ENCODE measurements at places on chromosomes 5 and 9.

- peak; percentile 92 for DNase-seq
Measured at GRCh38 chr9:36149197-36149596, 12.7 kb downstream of the GLIPR2 start.

DNA sequence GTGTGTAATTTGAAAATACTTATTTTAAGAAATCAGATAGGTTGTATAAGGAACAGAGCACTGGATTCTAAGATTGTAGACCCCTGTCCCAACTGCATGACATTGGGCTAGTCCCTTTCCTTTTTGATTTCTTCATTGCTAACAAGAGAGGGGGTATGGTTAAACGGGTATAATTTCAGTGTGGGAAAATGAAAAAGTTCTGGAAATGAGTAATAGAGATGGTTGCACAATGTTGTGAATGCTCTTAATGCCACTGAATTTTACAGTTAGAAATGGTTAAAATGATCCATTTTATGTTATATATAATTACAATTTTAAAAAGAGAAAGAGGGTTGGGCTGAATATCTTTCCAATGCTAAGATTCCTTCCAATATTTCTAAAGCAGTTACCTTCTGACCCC is 103.3 kb upstream of the LHFPL2 start:
- DNase-seq: no peak

- no peak for DNase-seq
Measured at GRCh38 chr5:18652404-18653215, 1018.4 kb downstream of the TAF11L14 start.

- no peak for DNase-seq
Measured at GRCh38 chr9:134287591-134288491, 38.4 kb upstream of the RXRA start.

DNA sequence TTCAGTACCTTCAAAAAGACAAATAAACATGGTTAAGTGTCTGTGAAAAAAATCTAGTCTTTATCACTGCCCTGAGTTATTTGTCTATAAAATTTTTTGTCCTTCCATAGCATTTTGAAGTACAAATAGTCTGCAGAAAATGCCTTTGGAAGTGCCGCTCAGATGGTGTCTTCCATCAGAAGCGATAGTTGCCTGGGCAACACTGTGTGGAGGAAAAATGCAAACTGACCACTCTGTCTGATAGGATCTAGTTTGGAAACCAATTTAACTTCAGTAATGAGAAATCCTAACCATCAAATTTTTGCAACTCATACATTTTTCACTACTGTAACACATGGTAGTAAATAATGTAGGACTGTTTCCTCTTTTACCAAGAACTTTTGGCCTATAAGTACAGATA is 449.9 kb downstream of the PRELID2 start:
- no peak for DNase-seq

- DNase-seq: no peak
Measured at GRCh38 chr9:96084331-96084734, 208.8 kb downstream of the ERCC6L2 start.

- peak; percentile 90 for DNase-seq
Measured at GRCh38 chr9:121213136-121213806, 11.6 kb upstream of the RAB14 start.

- no peak for DNase-seq
Measured at GRCh38 chr5:40675396-40676133, 4.2 kb upstream of the PTGER4 start.

GRCh38 chr9:26975728-26976707 is 19.8 kb downstream of the IFT74 start:
- DNase-seq: peak; percentile 58

DNA sequence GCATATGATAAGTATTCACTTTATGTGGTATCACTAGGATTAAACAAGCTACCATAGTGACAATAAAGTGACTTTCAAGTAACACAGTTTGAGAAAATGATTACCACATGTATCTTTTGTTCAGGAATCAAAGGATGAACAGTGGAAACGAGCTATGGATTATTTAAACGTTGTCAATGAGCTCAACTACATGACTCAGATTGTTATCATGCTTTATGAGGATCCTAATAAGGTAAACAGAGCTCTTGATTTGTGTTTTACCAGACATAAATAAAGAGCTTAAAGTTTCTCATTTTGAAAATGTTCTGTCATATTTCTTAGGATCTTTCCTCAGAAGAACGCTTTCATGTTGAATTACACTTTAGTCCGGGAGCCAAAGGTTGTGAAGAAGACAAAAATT is 57.4 kb downstream of the PPIP5K2 start:
- DNase-seq: no peak

DNA sequence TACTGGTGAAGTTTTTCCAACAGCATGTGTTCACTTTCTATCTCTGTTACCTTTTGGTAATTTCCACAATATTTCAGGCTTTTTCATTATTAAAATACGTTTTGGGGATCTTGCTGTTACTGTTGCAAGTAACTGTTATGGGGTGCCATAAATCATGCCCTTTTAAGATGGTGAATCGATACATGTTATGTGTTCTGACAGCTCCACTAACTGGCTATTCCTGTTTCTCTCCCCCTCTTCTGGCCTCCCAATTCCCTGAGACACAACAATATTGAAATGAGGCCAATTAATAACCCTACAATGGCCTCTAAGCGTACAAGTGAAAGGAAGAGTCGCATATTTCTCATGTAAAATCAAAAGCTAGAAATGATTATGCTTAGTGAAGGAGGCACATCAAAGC is 13.1 kb upstream of the MSH3 start:
- DNase-seq: no peak

DNA sequence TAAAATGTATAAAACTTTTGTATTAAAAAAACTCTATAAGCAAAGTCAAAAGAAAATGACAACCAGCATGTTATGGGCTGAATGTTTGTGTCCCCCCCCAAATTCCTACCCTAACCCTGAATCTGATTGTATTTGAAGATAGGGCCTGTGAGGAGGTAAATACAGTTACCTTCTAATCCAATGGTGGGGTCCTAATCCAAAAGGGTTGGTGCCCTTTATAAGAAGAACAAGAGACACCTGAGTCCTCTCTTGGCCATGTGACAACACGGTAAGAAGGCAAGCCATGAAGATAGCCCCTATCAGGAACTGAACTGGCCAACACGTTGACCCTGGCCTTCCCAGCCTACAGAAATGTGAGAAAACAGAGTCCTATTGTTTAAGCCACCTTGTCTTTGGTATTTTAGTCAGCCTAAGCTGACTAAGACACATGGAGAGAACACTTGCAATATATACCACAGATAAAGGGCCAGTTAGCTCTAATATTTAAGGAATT is 49.7 kb upstream of the AKNA start:
- DNase-seq: no peak

- DNase-seq: peak; percentile 65
Measured at GRCh38 chr5:92518318-92518904, 1062.6 kb downstream of the NR2F1-AS1 start.

GRCh38 chr9:129748249-129748648 is 4.6 kb downstream of the PTGES start:
- DNase-seq: no peak

DNA sequence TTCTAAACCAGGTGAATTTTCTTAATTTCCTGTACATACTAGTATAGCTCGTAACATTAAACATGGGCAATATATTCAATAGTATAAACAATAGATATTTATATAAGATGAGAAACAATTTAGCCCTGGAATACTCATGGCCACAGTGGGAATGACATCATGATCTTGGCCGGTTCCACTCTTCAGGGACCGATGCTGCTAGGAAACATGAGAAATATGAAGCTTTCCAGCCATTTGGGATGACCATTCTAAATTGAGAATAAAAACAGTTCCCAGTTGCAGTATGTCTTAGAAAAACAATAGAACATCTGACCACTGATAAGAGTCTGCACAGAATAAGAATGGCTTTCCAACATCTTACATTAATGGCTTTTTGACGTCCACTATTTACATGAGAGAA is 33.3 kb upstream of the SLCO6A1 start:
- DNase-seq: peak; percentile 61

GRCh38 chr9:133854765-133855164 is 116.6 kb upstream of the SARDH start:
- DNase-seq: no peak

GRCh38 chr5:40360685-40361084 is 319.0 kb upstream of the PTGER4 start:
- peak; percentile 6 for DNase-seq

- DNase-seq: no peak
Measured at GRCh38 chr5:143573568-143574170, 170.2 kb upstream of the NR3C1 start.

DNA sequence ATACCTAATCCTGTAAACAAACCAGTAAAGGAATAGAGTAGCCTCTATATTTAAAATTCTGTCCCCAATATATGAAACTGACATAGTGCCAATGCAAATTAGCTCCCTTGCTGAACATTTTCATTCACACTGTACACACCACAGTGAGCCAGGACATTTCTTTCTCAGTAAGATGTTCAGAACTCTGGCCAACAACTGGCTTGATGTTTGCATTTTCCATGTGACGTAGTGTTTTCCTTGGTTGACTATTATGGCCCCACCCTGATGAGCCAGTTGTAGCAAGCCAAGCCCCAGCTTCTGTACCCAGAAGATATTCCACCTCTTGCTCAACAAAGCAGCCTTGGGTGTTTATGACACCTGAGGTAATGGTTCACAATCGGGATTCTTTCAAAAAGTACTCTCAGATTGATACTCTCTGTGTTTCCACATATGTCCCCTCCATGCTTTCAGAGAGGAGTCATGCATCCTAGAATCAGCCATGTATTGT is 17.7 kb upstream of the ANXA1 start:
- DNase-seq: no peak

- peak; percentile 38 for DNase-seq
Measured at GRCh38 chr5:1793301-1793740, 6.3 kb downstream of the MRPL36 start.

DNA sequence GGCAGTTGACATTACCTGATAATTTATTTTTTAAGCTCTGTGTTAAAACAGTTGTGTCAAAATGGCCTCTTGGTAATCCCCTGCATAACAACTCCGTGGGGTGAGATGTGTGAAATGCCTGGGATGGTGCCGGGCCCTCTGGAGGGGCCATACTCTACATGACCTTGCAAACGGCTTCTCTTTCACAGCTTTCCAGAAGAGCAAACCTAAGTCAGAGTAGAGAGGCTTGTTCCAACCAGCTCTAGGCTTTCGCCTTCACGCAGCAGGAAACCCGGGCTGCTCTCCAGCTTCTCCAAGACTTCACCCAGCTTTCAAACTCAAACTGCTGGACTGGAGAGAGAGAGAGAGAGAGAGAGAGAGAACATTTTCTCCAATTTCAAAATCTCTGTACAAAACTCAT is 120.1 kb downstream of the SNX18 start:
- peak; percentile 32 for DNase-seq

- DNase-seq: peak; percentile 9
Measured at GRCh38 chr5:66671305-66671704, 75.1 kb downstream of the MAST4 start.

DNA sequence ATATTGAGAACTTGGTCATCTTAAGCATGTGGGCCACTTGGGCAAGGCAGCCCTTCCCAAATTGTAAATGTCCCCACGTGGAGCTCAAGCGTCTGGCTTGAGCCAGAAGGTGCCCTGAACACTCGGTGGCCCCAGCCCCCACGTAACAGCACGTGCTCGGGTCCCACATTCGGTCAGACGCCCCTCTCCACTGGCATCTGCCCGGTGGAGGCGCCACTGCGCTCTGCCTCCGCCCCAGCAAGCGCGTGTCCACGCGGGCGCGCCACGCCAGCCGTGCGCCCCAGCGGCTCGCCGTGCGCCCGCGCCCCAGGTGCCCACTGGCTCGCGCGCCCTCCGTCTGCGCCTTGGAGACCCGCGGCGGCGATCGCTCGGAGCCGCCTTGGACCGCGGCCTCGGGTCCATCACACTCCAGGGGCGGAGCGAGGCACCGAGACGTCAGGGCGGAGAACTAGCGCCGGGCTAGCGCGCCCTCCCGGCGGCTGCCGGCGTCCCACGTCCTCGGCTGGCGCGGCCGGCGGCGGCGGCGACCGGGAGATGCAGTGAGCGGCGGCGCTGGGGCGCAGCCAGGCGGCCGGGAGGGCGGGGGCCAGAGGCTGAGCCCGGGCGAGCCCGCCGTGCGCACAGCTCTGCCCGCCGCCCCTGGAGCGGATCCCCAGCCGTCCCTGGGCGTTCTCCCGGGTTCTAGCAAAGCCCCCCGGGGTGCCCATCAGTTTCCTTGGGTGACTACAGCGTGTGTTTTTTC is at the start of gene PALM2AKAP2:
Gene PALM2AKAP2, plus strand, starts transcription at position 488 of the 742 bp plus-strand sequence. CDS start 291 bp downstream, outside the sequence.
- peak; percentile 75 for DNase-seq

- DNase-seq: peak; percentile 59
Measured at GRCh38 chr5:124790895-124791732, 44.7 kb upstream of the ZNF608 start.

DNA sequence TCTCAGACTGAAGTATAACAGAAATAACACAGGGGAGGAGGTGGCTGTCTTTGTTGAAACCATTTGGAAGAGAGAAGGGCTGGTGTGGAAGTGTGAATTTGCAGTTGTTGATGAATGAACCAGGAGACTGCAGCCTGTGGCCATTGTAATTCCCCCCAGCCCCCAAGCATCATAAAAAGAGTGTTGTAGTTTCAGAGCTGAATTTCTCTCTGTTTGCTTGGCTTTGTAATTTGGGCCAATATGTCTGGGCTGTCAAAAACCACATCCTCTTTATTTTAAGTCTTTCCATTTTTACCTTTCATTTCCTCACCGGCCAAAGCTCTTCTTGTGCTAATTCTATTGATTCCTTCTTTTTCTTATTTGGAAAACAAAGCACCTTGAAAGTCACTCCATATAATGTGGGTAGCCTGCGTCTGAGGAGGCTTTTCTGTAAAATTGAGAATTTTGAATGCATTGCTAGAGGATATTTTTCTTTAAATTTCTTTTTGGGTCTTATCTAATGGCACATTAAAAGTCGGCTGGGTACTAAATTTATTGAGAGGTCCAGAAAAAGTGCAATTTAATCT is 383.3 kb downstream of the OSTF1 start:
- no peak for DNase-seq

DNA sequence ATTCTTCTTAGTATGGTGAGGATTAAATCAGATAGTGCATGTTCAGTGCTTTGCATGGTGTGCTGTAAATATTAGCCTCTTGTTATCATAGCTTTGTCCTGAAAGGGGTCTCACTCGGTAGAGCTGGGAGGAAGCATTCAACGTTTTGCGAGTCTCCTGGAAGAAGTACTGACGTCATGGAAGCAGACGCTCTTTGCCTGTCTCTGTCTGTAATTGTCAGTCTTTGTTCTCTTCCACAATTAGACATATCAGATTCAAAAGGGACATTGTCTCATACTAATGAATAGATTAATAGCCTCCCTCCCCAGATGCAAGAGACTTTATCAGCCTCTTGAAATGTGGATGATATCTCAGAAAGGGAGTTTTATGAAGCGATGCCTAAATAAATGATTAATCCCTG is 91.8 kb upstream of the CXCL14 start:
- no peak for DNase-seq

- DNase-seq: no peak
Measured at GRCh38 chr5:119402555-119402954, 46.7 kb downstream of the TNFAIP8 start.

GRCh38 chr5:159419576-159419975 is 89.3 kb upstream of the IL12B start:
- DNase-seq: no peak

Data from fibroblast of upper back skin (primary cell).